Kidney tubule cell (primary cell): ENCODE measurements at places on chromosomes 16 and 17.
A peak's percentile ranks its signal among the peaks of the same experiment; 100 is the strongest.

DNA sequence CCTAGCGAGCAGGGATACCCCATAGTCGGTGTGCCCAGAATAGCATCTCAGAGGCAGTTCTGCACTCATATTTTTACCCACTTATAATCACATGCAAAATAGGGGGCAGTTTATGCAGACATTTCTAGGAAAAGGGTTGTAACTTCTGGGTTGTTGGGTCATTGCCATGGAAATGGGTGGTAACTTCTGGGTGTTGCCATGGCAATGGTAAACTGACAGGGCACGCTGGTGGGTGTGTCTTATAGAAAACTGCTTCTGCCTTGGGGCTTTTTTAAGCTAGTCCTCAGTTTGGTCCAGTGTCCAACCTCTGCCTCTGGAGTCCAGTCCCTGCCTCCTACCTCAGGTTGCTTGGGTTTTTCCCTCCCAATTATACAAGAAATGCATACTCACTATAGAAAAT is 7.4 kb upstream of the SPAG9 start:
- no peak for DNase-seq

DNA sequence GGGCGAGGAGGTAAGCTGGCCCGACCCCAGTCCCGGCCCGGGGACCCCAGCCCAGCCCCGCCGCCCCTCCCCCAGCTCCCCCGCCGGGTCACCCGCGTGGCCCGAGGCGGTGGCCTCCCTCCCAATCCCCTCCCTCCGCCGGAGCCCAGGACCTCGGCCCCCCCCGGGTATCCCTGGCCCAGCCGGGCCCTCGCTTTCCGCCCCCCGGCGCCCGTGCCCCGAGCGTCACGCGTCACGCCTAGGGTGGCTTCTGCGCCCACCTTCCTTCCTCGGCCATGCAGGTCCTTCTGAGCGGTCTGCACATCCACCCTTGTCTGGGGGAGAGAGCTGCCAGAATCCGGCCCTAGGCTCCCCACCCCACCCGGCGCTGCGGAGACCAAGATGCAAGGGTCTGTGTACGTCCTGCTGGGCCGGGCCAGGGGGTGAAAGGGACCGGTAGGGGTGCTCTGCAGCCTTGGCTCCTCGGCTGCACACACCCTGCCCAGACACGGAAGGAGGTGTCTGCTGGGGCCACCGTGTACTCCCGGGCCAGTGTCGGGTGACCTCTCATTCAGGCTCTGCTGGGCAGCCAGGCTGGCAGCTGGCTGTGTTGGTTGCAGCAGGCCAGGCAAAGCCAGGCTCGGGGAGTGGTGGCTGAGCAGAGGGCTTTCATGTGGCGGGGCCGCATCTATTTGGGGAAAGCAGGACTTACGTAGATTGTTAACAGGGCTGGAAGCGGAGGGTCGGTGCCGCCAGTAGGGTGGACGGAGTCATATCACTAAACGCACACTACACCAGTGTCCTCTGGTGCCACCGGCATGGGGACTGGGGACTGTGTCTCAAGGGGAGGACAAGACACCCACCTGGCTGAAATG is 754 bp downstream of the RAB11FIP4 start:
- DNase-seq, result no peak

- no peak for DNase-seq
Observed at GRCh38 chr16:89045181-89045815, 48.4 kb upstream of the ACSF3 start.

GRCh38 chr17:17698869-17699351 is 17.7 kb downstream of the RAI1 start:
- peak; percentile 81 for DNase-seq

DNA sequence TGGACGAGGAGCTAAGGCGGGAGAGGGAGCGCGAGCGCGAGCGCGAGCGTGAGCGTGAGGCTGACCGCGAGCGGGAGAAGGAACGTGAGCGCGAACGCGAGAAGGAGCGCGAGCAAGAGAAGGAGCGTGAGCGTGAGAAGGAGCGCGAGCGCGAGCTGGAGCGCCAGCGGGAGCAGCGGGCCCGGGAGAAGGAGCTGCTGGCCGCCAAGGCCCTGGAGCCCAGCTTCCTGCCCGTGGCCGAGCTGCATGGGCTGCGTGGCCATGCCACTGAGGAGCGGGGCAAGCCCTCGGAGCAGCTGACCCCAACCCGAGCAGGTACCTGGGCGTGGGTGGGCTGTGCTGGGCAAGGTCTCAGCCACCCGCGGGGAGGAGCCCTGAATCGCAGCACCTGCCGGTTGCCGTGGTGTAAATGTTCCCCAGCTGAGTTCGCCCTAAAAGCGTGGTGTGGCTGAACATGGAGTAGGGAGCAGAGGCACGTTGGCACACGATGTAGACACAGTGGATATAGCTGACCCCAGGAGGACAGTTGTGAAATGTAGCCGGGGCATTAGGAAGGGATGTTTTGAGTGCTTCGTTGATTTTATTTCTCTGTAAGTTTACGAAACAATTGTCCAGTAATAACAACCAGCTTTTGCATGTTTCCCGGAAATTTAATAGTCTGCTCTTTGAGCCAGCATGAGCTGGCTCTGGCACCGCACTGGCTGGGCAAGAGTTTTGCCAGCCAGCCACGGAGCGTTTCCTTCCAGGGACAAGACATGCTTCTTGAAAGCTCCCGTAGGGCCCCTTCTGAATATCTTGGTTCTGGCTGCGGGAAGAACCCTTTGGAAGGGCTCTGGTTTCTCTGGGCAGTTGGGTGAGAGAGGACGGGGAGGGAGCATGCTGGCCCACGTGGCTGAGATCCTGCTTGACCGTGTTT is 32.1 kb downstream of the GINS2 start:
- no peak for DNase-seq

GRCh38 chr17:728911-729310 is 3.5 kb upstream of the TLCD3A start:
- peak; percentile 68 for DNase-seq

GRCh38 chr17:33387406-33387805 is 94.3 kb upstream of the ASIC2 start:
- no peak for DNase-seq

DNA sequence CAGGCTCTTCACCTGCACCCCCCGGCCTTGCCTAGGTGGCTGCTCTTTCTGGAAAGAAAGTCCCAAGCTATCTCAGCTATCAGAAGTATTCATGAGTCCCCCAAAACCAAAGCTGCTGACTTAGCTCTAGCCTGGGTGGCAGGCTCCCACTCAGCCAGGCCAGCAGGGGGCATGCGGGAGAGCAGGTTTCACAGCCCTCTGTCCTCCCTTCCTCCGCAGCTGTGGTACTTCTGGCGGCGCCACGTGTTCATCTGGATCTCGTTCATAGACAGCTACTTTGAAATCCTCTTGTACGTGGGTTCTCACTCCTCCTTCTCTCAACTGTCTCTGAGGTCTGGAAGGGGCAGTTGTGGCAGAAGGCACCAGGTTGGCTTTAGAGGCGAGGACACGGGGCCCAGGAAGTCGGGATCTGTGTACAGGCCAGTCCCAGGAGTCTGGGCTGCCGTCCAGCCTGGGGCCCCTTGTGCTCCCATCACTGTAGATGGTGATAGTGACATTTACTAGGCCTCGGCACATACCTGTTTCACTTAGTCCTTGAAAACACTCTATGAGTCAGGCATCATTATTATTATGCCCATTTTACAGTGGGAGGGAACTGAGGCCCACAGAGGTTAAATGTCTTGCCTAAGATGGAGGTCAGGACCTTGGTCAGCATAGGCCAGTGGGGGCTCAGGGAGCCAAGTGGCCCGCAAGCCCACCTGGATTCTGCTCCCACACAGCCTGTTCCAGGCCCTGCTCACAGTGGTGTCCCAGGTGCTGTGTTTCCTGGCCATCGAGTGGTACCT is 12.9 kb downstream of the TRPV2 start:
- DNase-seq, result peak; percentile 58

- DNase-seq, result peak; percentile 46
Observed at GRCh38 chr17:34098699-34099098, 156.4 kb upstream of the CCL2 start.

- DNase-seq, result peak; percentile 52
Observed at GRCh38 chr17:44901411-44901921, 2.2 kb upstream of the EFTUD2 start.

GRCh38 chr16:80041410-80041809 is 440.9 kb upstream of the MAF start:
- no peak for DNase-seq

DNA sequence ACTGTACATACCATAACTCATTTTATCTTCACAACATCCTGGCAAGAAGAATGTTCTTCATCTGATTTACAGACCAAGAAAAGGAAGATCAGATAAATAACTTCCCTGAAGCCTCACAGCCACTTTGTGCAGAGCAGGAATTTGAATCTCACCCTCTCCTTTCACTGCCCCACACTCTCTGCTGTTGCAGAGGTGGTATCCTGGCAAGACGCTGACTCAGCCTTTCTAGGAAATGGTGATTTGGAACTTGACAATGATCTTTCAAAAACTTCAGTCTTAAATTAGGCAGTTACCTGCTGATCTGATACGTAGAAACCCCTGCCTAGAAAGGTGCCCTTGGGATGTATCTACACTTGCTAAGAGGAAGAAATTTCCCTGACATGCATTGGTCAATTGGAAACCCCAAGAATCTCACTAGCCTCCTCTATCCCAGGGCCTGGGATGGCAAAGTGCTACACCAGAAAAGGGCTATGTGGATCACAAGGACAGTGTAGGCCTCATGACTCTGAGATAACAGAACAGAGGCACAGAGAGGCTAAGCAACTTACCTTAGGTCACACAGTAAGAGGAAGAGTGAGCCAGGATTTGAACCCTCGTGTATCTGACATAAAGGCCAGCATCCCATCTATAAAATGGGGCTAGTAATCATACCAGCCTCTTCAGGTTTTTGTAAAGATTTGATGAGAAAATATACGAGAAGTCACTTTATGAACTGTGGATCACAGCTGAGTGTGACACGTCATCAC is 17.9 kb downstream of the FBXO39 start:
- DNase-seq, result no peak

GRCh38 chr17:79732804-79733691 is 2.3 kb downstream of the ENPP7 start:
- peak; percentile 21 for DNase-seq

DNA sequence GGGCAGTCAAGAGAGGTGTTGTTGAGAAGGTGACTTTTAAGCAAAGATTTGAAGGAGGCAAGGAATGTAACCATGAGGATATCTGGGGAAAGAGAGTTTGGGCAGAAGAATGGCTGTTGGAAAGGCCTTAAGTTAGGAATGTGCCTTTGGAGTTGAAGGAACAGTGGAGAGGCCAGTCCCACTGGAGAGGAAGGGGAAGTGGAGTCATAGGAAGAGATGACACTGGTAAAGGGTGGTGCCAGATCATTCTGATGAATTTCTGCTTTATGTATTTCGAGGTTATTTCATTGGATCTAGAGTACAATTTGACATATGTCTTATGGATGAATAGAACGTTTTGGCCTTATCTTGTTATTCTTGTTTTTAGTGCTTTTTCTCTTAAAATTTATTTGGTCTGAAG is 93.5 kb downstream of the WWP2 start:
- DNase-seq, result no peak

GRCh38 chr17:39919087-39919683 is 750 bp upstream of the GSDMB start:
- no peak for DNase-seq

GRCh38 chr17:1486802-1487695 is 5.4 kb downstream of the MYO1C start:
- DNase-seq, result peak; percentile 88

DNA sequence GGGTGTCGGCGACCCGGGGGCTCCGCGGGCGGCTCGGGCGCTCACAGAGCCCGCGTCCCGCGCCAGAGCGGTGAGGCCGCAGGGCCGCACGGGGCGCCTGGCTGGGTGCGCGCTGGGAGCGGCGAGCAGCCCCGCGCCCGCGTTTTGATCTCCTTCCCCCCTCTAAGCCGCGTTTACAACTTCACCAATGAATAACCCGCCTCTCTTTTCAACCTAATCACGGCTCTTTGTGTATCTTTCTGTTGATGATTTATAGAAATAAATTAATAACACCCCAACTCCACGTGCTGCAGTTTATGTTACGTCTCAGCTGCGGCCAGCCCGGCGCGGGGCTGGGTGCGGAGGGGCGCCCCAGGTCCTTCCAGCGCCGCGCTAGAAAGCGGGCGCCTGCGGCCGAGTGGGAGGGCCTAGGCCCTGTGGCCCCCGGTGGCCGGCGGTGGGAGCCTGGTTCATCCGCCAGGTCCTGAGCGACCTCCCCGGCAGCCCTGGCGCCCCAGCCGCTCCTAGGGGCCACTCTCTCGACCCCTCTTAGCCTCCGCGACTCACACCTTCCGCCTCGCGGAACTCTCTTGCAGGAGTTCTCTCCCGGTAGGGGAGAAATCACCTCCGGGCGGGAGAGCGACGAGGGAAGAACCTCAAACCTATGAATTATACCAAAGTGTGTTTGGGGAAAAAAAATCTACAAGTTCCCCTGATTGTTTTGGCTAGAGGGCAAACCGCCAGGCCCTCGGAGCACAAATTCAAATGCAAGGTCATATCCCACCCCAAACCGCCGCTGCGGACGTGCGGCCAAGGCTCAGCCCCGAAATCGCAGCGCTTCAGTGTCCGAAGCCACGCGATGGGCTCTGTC is 1.9 kb downstream of the HNF1B start:
- peak; percentile 76 for DNase-seq

- DNase-seq, result no peak
Observed at GRCh38 chr16:3727806-3728381, 10.6 kb upstream of the TRAP1 start.

DNA sequence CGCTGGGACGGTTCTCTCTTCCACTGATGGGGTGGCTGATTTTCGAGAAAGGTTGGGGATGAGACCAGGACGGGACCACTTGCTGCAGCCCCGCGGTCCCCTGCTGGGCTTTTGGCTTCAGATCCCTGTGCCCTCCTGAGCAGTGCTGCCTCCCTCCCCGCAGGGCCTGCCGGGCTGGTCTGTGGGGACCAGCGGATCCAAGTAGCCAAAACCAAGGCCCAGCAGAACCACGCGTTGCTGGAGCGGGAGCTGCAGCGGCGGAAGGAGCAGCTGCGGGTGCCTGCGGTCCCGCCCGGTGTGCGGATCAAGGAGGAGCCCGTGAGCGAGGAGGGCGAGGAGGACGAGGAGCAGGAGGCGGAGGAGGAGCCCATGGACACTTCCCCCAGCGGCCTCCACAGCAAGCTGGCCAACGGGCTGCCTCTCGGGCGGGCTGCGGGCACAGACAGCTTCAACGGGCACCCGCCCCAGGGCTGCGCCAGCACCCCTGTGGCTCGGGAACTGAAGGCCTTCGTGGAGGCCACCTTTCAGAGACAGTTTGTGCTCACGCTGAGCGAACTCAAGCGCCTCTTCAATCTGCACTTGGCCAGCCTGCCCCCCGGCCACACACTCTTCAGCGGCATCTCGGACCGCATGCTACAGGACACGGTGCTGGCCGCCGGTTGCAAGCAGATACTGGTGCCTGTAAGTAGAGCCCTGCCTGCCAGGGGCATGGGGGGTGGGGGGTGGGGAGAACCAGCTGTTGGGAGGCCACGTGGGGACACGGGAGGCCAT is 28.6 kb downstream of the POLR3E start:
- DNase-seq, result no peak
